CD14-positive monocyte (primary cell): ENCODE measurements at places on chromosomes 11 and 22.

DNA sequence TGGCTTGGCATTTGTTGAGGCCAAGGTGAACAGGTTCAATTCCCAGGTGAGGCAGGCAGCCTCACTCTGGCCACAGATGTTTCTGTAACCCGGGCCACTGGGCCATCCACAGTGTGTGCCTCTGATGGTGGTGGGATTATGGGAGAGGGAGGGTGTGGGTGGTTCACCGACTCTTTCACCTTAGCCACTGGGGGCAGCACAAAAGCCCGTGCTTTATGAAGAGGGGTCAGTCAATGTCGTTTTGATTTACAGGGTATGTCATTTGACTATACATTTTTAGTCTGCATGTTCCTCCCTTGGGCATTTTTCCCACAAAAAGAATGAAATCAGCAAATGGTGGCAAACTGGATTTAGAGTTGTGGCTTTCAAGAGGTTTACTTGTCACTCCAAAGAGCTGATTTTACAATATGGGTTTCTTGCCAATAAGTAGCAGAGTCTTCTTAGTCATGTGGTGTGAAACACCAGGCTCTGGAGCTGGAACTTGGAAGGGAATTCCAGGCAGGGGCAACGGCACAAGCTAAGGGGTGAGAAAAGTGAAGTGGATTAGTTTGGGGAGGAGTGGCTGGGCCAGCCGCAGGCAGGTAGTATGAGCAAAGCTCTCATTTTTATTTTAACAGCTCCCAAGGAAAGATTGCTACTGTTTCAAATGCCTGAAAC lies 217.8 kb upstream of the ZBED5 start:
- DNase-seq: no peak

DNA sequence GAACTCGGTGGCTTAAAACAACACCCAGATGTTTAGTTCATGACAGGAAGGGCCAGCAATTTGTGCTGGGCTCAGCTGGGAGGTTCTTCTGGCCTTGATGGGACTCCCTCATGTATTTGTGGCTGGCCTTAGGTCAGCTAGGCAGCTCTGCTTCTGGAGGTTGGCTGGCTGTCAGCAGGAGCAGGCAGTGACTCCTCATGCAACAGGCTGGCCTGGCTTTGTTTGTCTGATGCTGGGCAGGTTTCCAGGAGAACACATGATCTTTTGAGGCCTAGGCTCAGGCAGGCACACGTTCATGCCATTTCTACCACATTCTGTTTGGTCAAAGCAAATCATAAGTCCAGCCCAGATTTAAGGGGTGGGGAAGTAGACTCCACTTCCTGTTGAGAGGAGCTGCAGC lies 571.2 kb downstream of the TBC1D22A start:
- DNase-seq: no peak

- DNase-seq: no peak
These were observed 22.9 kb downstream of the FLI1 start for GRCh38 chr11:128716661-128717210.

- DNase-seq: peak; percentile 47
These were observed 84.0 kb upstream of the PITPNB start for GRCh38 chr22:28002863-28003565.

DNA sequence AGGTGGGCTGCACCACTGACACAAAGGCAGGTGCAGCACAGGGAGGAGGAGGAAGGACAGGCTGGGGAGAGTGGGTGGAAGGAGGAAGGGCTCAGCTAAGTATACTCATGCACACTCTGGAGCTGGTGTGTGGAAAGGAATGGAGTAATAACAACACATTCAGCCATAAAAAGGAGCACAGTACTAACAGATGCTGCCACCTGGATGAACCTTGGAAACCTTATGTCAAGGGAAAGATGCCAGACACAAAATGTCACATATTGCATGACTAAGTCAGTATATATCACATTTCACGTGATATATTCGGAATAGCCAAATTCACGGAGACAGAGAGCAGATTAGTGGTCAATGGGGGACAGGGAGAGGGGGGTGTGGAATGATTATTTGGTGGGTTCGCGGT lies 389.6 kb upstream of the SYN3 start:
- no peak for DNase-seq

DNA sequence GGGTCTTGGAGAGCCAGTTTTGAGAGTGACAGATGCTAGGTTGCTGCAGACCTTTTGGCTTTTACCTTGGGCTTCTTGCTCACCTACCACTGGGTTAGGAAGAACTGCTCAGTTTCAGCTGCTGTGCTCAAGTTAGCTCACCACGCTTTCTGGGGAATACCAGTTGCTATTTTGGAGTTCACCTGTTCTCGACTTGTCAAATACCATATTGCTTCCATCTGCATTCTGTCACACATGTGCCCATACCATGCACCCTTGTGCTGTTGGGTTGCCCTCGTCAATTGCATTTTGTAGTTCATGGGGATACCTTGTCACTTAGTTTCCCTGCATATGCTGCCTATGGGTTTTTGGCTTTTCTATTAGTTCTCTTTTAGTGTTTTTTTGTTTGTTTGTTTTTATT lies 23.0 kb upstream of the BARX2 start:
- DNase-seq: no peak
